ENCODE measurements at places on chromosomes 12 and 14.

- no peak for DNase-seq
Observed at GRCh38 chr12:118617611-118618450, 241.5 kb downstream of the SUDS3 start.

GRCh38 chr14:68580096-68580645, 212.7 kb downstream of the ZFP36L1 start:
- no peak for DNase-seq

GRCh38 chr12:51139292-51139844, 33.6 kb downstream of the TFCP2 start:
- DNase-seq = no peak

DNA sequence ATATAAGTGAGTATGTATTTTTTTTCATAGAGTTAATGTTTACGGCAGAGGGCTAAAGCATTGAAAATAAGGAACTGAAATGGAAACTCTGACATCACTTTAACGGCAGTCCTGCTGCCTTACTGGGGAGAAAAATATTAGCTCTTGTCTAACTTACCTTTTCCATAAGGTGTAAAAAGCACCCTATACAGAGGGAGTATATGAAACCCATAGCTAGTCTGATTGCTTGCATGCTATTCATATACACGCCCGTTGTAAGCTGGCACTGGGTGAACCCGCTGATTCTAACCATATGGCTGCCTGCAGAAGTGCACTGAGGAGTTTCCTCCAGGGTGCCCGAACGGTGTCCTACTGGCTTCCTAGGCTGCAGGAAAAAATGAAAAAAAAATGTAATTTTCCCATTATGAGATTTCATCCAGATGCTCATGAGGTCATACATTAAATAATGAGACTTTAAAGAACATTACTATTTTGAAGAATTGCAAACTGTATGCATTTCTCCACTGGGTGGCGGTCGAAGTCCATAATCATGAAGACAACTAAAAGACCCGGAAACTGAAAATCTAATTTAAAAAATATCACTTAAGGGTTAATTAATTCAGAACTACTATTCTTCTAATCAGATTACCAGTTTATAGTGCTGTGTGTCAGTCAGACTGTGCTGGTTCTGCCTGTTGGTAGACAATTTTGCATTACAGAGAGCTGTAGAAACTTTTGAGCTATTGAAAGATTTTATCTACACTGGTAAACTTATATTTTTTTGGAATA, 144.7 kb downstream of the ALX1 start:
- no peak for DNase-seq

DNA sequence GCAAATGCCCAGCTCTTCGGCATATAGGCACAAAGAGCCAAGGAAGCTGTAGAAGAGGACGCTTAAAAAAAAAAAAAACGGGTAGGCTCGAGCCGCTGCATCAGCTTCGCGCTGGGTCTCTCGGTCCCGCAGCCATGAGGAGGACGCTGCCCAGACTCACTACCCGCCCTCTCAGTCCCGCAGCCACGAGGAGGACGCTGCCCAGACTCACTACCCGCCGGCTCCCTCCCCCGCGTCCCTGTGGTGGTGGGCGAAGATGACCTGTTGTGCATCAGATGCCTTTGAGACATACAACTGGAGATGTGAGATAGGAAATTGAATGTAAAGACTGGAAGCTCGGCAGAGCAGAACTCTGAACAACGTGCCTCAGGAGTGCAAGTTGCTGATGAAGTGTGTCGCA, 11.4 kb upstream of the SPSB2 start:
- DNase-seq = no peak

- no peak for DNase-seq
Observed at GRCh38 chr12:46177025-46177424, 91.8 kb downstream of the SLC38A1 start.

- no peak for DNase-seq
Observed at GRCh38 chr12:62659453-62660295, 193.0 kb downstream of the MON2 start.

GRCh38 chr14:91416744-91417119, 888 bp downstream of the CCDC88C start:
- DNase-seq = no peak

GRCh38 chr12:32896432-32897280, at the start of gene PKP2:
PKP2 (minus strand) TSS chr12:32896777; CDS start chr12:32896731, 46 bp downstream.
- peak; percentile 4 for DNase-seq

DNA sequence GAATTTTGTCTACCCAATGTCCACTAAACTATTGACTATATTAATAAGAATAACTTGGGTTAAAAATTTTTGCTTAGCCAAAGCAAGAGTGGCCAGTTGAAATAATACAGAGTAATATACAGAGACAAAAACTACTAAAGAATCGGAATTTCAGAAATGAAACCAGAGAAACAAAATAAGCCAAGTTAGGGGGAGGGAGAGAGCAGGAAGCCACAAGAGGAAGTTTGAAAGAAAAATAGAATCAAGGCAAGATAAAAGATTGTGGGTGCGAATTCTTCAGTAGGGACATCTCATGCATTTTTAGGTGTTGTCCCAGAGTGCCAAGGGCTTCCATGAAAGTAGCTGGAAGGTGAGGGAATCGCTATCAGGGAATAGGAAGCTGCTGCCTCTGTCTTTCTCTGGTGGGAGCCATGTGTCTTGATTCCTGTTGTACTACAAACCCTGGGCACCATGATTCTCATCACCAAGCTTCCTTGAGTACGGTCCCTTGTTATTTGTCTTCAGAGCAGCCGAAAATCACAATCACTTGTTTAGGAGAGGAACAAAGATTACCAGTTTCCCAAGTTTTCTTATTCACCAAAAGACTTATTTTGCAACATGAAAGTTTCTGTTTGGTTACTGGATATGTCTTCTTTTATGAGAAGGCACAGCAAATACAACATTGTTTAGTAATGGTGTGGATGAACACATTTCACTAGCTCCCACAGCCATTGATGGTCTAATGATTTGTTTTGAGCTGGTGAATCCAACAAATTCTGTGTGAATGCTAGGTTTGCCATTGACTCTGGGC, 16.7 kb downstream of the NEUROD4 start:
- DNase-seq = no peak

DNA sequence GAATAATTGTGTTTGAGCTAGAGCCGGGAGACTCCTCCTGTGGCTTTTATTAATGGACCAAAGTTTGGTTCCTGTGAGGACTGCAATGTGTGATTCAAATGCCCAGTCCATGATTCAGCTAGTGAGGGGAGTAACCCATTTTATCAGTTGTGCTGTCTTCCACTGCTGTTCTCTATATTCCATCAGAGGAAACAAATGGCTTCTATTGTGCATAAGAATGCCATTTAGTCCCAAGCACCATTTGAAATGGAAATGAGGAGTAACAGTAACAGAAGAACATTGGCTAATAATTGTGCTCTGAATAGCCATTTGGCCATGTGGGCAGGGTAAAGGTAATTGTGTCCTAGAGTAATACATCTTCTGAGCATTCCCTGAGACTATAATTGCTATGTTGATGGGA, 642.7 kb downstream of the DIO2 start:
- DNase-seq = no peak

- no peak for DNase-seq
Observed at GRCh38 chr12:126534495-126534894, 1469.3 kb downstream of the AACS start.

DNA sequence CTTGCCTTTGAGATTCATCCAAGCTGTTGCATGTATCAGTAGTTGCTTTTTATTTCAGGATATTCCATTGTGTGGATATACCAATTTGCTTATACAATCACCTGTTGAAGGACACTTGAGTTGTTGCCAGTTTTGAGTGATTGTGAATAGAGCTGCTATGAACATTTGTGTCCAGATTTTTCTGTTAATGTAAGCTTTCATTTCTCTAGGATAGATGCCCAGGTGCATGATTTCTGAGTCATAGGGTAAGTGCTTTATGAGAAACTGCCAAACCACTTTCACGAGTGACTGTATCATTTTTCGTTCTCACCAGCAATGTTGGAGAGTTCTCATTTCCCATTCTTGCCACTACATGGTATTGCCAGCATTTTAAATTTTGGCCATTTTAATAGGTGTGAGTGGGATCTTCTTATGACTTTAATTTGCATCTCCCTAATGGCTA, 434.6 kb upstream of the RGS6 start:
- DNase-seq = peak; percentile 14

Data from T-helper 2 cell treated with Interferon-gamma antibody and Interleukin-4, amounts not matched to agents 5 μg/mL and 100 μg/mL, for 36 hours (primary cell).